ENCODE measurements at places on chromosomes 3 and 15.

- no peak for DNase-seq
Measured at GRCh38 chr3:192516820-192517219, 210.5 kb downstream of the FGF12 start.

DNA sequence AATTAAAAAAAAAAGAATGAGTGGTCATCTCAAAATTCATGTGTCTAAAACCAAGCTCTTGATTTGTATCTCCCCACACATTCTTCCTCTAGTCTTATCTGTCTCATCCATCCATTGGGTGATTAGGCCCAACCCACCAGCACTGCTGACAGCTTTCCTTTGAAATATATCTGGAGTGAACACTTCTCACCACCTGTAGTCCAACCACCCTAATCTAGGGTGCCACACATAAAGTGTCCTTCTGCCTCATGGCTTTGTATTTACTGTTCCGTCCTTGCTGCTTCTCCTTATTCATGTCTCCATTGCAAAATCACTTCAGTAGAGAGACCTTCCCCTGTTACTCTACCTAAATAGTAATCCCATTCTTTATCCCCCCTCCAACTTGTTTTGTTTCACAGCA is 82.4 kb upstream of the PTX3 start:
- DNase-seq: no peak

DNA sequence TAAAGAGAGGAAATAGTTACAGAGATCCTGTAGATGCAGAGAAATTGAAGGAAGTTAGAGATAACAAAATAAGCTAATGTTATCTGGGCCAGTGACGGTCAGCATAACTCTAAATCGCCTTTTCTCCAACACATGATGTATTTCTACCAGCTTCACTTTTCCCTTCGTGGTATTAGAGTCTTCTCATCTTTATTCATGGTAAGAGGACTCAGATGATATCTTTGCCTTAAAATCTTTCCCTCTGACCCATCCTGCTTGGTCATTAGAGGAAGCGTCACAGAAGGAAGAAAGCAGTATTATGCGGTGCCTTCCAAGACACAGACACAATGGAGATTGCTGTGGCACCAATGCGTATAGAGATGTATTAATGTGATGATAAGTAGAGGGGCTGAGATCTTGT is 320.7 kb upstream of the GOLIM4 start:
- DNase-seq: no peak

- no peak for DNase-seq
Measured at GRCh38 chr15:70518201-70519003, 245.0 kb downstream of the UACA start.

DNA sequence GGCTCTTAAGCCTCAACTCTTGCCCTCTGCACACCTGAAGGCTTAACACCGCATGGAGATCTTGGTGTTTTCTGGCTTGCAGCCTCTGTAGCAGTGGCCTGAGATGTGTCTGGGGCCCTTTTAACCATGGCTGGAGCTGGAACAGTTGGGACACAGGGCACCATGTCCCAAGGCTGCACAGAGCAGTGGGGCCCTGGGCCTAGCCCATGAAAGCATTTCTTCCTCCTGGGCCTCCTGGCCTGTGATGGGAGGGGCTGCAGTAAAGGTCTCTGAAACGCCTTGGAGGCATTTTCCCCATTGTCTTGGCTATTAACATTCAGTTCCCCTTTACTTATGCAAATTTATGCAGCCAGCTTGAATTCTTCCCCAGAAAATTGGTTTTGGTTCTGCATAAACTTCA is 735.5 kb upstream of the ALCAM start:
- DNase-seq: no peak

DNA sequence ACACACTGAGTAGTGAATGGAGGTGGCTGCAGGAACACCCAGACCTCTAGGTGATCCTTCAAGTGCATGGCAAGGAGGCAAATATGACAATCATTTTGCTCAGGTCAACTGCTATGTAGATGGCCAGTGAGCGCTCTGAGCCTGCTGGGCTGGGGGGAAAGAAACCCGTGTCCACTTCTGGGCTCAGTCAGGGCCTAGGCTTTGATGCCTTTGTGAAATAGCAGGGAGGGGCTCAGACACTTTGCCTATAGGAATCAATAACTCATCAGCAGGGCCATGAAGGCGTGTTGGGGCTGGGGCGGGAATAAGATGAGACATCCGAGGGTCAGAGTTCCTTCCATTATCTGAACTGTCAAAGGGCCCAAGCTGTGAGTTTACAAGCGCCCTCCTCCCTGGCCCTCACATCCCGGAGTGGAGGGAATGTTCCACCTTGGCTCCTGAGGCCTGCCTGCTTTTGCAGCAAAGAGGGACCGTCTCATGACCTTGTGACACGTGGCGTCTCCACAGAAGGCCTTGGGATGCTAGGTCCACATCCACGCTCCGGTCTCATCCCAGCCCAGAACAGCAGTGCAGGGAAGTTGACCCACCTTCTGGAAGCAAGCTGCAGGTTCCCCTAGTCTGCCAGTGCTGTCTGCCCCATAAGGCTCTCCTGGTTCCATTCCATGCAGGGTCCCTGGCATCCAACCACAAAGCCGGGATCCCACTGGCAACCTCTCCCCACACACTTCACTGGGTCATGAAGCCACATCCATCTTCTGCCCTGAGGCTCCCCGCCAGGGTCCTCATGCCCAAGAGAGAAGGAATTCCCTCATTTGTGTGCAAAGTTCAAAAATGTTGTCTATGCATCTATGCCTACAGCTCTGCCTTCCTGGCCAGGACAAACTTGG is 78.4 kb downstream of the CHSY1 start:
- DNase-seq: no peak

GRCh38 chr3:171732756-171733155 is 77.5 kb downstream of the PLD1 start:
- DNase-seq: no peak

- DNase-seq: peak; percentile 51
Measured at GRCh38 chr3:141796889-141797781, 33.9 kb downstream of the GRK7 start.

- DNase-seq: no peak
Measured at GRCh38 chr3:46350262-46350565, 3.7 kb upstream of the CCR2 start.

DNA sequence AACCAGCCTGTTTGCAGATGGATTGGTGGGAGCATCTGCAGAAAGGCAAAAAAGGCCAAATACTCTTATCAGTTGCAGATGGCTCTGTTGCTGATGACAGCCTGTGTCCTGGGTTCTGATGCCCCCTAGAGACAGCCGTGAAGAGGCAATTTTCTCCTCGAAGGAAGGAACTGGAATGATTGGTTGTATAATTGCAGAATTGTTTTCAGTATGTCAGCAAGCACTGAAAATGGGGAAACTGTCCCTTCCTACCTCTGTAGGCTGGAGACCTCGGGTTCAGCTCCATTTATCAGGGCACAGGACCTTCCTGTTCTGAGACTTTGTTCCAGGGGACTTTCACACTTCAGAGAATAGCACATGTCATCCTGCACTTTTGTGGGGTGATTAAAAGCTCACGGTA is 103.0 kb downstream of the PGPEP1L start:
- peak; percentile 72 for DNase-seq

GRCh38 chr3:193827040-193827669 is 234.1 kb downstream of the OPA1 start:
- no peak for DNase-seq

GRCh38 chr3:139251529-139251928 is 92.3 kb upstream of the MRPS22 start:
- DNase-seq: no peak

GRCh38 chr3:81962396-81962795 is 201.0 kb upstream of the GBE1 start:
- peak; percentile 17 for DNase-seq
